RPMI8226 (cell line): ENCODE measurements at places on chromosomes 2 and 18.

GRCh38 chr18:10685484-10685883, 159.7 kb downstream of the NAPG start:
- DNase-seq, result no peak

DNA sequence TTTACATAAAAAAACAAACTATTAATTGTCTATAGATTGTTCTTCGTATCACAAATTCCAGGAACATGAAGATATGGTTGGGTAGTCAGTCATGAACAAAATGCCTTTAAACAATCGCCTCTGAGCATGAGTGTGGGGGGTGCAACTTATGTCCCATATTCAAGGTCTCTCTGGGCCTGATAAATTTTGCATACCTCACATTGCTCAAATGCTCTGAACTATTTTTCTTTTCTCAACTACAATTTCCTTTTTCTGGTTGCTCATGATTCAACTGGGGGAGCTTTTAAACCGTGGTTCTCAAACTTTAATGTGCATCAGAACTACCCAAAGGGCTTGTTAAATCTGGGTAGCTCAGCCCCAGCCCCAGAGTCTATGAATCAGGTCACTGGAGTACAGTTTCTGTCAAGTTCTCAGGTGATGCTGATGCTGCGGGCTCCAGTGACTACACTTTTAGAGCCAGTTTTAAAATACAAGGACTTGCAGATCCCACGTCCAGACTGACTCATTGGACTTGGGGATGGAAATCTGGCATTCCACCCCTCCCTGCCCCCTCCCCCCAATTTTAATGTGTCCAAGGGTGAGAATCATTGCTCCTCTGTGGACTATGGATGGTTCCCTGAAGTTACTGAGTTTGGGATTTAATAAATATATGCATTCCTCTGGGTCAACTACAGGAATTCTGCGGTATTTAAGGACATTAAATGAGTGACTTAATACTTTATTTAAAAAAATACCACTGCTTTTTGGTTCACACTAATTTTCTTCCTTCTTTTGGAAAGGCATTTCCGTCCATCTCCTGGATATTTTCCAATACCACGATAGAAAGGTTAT, 1.5 kb upstream of the GPD2 start:
- no peak for DNase-seq

DNA sequence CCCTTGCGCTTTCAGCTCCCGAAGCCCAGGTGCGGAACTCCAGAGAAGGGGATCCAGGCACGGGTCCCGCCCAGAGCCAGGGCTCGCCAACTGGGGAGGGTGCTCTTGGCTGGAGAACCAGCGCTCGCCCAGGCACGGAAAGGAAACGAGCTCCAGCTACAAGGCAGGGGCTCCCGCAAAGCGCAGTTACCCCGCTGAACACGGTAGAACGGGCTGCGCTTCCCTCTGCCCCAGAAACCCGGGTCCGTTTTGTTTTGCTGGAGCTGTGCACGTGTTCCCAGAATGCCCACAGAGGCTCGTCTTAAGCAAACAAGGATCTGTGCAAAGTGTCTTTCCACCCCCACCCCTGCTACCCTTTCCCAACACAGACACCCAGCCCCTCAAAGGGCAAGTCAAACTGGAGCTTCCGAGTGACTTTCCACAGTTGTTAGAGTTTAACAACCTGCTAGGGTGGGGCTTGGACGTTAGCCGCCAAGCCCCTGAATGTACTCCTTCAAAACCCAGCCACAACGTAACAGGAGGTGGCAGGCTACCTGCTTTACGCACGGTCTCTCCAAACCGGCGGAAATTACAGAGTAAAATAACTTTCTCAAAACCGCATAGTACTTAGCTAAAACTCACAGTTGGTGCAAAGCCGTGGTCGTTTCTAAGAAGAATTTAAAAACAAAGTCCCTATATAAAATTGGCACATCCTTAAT, 775 bp downstream of the RNF125 start:
- DNase-seq, result peak; percentile 44

DNA sequence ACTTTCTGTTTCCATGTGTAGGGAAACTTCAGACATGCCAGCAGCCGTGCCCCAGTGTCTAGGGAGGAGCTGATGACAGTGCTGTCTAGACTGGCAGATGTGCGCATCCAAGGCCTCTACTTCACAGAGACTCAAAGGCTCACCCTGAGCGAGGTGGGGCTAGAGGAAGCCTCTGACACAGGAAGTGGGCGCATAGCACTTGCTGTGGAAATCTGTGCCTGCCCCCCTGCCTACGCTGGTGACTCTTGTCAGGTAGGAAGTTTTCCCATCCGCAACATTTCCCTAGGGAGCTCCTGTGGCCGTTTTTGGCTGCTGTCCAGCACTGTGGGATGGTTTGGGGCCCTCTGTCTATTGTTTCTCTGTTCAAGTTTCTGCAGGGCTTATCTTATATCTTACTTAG, 143.1 kb upstream of the TTC39C start:
- DNase-seq, result peak; percentile 32

- no peak for DNase-seq
Observed at GRCh38 chr2:71538656-71539265, 85.4 kb downstream of the DYSF start.
